Endothelial cell of umbilical vein (primary cell): ENCODE measurements at places on chromosomes 3 and 15.
A peak's percentile ranks its signal among the peaks of the same experiment; 100 is the strongest.

GRCh38 chr15:100373120-100373896, 31.5 kb upstream of the ADAMTS17 start:
- DNase-seq, result no peak

DNA sequence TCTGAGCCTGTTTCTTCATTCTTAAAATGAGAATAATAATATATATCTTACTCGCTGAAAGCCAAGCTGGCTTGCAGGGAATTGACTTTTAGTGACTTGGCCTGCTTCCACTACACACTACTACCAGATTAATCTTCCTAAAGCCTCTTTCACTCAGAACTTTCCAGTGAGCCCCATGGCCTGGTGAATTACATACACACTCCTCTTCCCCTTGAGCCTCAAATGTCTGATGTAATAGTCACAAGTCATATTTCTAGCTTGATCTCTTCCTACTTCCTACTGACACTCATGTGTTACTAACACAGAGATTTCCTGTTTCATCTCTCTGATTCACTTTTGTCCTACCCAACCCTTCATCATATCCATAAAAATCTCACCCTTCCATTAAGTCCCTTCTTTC, 82.7 kb upstream of the SOX2 start:
- peak; percentile 73 for DNase-seq

- DNase-seq, result peak; percentile 9
Measured at GRCh38 chr3:106381939-106382335, 513.1 kb upstream of the CBLB start.

DNA sequence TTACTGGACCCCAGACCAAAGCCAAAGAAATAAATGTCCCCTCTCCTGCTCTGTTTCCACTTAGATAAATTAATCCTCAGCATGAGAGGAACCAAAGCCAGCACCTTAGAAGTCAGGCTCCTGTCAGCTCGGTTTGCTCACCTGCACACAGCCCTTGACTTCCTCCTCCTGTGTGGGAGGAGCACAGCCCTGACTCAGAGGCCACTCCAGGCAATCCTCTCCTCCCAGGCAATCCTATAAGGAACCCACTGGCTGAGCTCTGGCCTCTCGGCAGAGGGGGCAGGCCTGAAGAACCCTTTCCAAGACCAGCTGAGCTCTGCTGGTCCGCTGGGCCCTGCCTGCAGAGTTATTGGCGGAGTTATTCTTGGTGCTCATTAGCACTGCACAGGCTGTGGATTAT, 30.8 kb downstream of the LIPC start:
- no peak for DNase-seq

GRCh38 chr3:157819270-157820156, 286.7 kb downstream of the SHOX2 start:
- DNase-seq, result no peak

GRCh38 chr3:93843981-93844380, 129.7 kb downstream of the PROS1 start:
- DNase-seq, result peak; percentile 25

GRCh38 chr3:185290266-185290665, 36.4 kb upstream of the EHHADH start:
- no peak for DNase-seq

GRCh38 chr3:157059661-157060060, 100.3 kb downstream of the CCNL1 start:
- no peak for DNase-seq
